ENCODE measurements at places on chromosomes 7 and 10.

DNA sequence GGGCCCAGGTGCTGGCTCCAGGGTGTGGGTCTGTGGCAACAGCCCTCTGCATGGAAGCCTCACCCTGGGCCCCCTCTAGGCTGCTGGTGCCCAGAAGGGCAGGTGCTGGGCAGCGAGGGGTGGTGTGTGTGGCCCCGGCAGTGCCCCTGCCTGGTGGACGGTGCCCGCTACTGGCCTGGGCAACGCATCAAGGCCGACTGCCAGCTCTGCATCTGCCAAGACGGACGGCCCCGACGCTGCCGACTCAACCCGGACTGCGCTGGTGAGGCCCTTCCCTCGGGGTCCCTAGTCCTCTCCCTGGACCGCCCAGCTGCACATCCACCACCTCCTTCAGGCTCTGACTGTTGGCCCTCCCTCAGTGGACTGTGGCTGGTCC, 18.8 kb upstream of the ZNF467 start:
- no peak for DNase-seq

GRCh38 chr10:7107285-7107684, 303.5 kb downstream of the SFMBT2 start:
- DNase-seq = peak; percentile 84

- DNase-seq = peak; percentile 55
Observed at GRCh38 chr7:22647451-22648257, 79.3 kb upstream of the IL6 start.

DNA sequence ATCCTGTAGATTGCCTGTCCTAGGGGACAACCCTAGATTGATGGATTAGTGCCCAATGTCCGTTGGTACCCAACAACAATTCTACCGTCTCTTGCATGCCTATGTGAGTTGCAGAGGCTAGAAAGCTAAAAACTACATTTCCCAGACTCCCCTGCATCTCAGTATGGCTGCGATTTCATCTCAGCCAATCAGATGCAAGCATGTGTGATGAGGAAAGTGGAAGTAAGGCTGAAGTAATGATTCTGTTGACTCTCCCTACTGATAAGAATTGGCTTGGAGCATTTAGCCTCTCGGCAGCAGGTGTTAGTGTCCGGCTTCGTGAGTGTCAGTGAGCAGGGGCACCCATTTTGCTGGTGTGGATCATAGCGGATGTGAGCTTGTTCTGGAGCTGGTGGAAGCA, 171.9 kb downstream of the FGFR2 start:
- no peak for DNase-seq

GRCh38 chr10:88893611-88894010, 13.6 kb downstream of the STAMBPL1 start:
- peak; percentile 42 for DNase-seq

DNA sequence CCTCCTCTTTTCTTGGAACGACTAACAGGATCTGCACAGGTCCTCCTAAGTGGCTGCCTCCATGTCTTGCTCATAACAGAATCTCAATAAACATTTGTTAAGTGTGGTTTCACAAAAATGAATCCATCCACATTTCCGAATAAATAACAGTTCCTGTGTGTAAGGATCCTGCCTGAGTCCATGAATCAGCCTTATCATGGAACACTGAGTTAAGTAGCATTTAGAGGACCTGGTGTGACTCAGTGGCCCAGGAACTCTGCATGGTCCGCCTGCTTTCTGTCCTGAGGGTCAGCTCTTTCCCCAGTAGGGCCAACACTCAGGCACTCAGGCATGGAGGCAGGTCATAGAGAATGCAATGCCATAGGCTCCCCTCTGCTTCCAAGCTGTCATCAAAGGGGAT, 15.8 kb upstream of the C10orf90 start:
- no peak for DNase-seq
